ENCODE measurements at places on chromosomes 6 and 20. TPM values are rescaled to one million over a fixed set of nuclear protein-coding genes. Genes with fewer than 3 reads are reported as not detected.

- no peak for DNase-seq
Observed at GRCh38 chr20:20051767-20052073, 546 bp downstream of the CRNKL1 start.

DNA sequence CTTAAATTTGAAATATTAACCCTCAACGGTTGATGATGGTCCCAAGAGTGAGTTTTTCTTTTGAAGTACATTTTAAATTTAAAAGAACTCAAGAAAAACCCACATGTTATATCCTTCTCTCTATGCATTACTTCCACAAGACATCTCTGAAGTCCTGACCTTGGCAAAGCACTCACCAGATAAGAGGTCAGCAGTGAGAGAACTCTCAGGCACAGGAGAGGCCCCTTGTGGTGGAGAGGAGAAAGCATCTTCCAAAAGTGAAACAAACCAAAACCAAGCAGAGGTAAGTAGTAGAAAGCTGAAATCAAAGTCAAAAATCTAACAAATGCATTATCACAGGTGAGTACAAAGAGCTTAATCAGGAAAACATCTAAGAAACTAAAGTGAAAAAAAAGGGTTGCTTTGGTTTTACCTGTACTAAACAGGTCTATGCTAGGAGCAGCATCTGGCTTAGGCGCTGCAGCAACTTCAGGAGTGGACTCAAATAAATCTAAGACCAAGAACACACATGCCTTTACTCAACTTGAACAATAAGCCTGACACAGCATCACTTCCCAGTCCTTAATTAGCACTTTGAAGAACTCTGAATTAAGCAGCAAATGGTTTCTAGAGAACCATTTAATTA lies 80.5 kb downstream of the PRSS35 start:
- DNase-seq = no peak

The PSMA7 gene
- 158 TPM for polyA plus RNA-seq

DNA sequence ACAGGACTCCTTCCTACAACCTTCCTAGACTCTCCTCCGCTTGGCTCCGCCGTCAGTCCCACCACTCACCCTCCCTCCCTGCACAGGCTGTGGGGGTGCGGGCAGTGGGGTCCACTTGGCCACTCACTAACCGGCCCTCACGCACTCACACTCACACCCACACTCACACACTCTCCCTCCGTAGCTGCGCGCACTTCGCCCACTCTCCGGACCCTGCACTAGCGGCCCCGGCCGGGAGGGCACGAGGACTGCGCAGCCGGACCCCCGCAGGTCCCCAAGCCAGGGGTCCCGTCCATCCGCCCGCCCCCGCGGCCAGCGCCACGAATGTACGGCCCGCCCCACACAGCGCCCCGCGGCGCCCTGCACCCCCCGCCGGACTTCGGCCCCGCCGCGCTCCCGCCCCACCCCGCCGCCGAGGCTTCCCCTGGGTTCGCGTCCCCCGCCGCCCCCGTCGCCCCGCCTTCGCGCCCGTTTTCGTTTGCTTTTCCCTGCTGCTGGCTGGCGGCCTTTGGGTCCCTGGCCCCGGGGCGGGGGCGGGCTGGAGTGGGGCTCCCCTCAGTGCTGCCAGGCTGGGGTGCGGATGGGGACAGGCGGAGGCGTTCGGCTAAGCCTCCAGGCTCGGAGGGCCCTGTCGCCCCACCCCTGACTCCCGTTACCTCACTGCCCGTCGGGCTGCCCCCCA lies 23.0 kb upstream of the SLC22A7 start:
- no peak for DNase-seq

The PEX3 gene
- polyA plus RNA-seq = 42.7 TPM

- DNase-seq = no peak
Observed at GRCh38 chr6:32697031-32697430, 30.6 kb upstream of the HLA-DQB1 start.

GRCh38 chr20:9354579-9354978 lies 159.8 kb upstream of the LAMP5 start:
- DNase-seq = no peak
